ENCODE measurements at places on chromosomes 7 and 10. TPM values are rescaled to one million over a fixed set of nuclear protein-coding genes. Genes with fewer than 3 reads are reported as not detected.

The RSPH10B2 gene
- total RNA-seq: 0.39 TPM

DNA sequence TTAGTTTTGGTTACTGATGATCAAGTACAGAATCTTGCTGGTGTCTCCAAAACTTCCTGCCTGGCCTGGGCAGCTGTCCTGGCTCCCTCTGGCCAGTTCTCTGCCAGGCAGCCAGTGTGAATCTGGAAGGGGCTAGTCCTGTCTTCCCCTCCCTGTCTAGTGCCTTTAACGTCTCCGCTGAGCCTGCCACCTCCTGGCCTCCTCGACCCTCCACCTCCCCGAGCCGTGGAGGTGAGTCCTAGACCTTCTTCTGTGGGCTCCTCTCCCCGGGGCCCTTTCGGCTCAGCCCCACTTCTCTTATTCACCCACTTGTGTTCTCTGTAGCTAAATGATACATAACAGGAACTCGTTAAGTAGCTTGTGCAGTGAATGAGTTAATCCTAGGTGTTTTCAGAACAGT, 218.2 kb downstream of the MGMT start:
- no peak overlapping the region for H3K4me3 ChIP-seq
- H3K27ac ChIP-seq: no peak overlapping the region
- no peaks in the 10 kb centered on the region for H3K27me3 ChIP-seq
- peak; percentile 24 for DNase-seq
- H3K36me3 ChIP-seq: no peaks in the 10 kb centered on the region
- no peaks in the 10 kb centered on the region for H3K4me1 ChIP-seq

DNA sequence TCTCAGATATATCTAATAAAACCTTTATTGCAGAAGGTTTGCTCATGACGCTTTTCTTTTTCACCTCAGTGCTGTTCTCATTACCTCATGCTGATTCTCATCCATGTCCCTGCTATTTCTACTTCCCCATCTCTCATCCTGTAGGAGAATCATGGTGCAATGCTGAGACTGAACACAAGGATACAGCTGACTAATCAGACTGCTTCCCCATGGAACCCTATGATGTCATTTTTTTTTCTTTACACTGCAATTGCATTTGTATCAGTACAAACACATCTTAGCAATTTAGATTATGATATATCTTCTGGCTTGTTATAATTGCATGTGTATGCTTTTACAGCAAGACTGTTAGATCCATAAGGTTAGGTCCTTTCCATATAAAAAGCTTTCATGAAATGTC, 93.7 kb downstream of the SEMA3A start:
- H3K27me3 ChIP-seq: no peaks in the 10 kb centered on the region
- no peak for DNase-seq
- no peaks in the 10 kb centered on the region for H3K4me1 ChIP-seq
- no peaks in the 10 kb centered on the region for H3K36me3 ChIP-seq
- H3K27ac ChIP-seq: no peak overlapping the region

The GLI3 gene
- 43.0 TPM for total RNA-seq

GRCh38 chr7:28539289-28539981, 127.1 kb downstream of the CREB5 start:
- H3K4me1 ChIP-seq: no peaks in the 10 kb centered on the region
- no peak overlapping the region for H3K27ac ChIP-seq
- H3K27me3 ChIP-seq: no peaks in the 10 kb centered on the region
- no peak for DNase-seq
- no peaks in the 10 kb centered on the region for H3K36me3 ChIP-seq

DNA sequence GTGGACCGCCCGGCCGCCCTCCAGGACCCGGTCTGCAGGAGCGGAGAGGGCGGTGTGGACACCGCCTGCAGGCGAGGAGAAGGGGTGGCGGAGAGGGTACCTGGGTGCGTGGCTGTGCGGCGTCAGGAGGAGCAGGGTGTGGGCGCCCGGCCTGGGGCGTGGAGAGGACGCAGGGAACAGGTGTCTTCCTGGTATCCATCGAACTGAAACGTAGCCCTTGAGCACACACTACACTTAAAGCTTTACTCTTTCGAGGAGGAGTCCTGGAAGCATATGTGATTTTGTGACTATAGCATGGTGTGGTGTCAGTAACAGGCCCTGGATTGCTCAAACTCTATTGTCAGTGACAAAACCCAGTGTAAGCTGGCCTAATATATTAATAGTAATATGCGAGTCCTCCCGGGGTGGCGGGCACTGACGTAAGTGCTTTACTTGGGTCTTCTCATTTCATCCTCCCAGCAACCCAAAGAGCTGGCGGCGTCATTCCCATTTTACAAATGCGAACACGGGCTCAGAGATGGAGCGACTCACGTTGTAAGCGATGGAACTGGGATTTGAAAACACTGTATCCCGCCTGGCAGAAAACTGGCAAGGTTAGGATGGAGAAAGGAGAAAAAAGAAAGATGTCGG, 508 bp upstream of the TECPR1 start:
- peak overlapping the region; percentile 97 for H3K4me3 ChIP-seq
- peaks cover 6% of the 10 kb centered on the region for H3K36me3 ChIP-seq
- no peak overlapping the region for H3K27ac ChIP-seq
- DNase-seq: no peak
- no peaks in the 10 kb centered on the region for H3K4me1 ChIP-seq

The NUDCD3 gene
- 85.9 TPM for total RNA-seq
